ENCODE measurements at places on chromosomes 6 and 20.

- DNase-seq, result no peak
Measured at GRCh38 chr6:157952861-157953351, 28.8 kb upstream of the SYNJ2 start.

GRCh38 chr6:82570083-82570482, 206.5 kb downstream of the TPBG start:
- DNase-seq, result peak; percentile 41

DNA sequence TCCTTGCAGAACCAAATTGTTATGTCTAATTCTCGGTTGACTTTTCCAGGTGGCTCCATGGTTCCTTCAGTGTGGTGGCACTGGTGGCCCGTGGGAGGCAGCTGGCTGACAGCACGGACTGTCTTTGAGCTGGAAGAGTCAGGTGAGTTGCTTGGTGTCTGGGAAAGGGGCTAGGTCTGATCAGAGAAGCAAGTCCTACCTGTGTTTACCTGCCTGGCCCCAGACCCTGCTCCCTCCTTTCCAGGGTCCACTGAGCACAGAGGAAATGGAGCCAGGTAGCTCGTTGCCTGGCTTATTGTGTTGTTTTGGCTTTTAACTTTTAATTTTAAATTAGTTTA, 111.8 kb downstream of the BANF2 start:
- DNase-seq, result no peak

- no peak for DNase-seq
Measured at GRCh38 chr6:65701325-65701724, 5.7 kb downstream of the EYS start.

DNA sequence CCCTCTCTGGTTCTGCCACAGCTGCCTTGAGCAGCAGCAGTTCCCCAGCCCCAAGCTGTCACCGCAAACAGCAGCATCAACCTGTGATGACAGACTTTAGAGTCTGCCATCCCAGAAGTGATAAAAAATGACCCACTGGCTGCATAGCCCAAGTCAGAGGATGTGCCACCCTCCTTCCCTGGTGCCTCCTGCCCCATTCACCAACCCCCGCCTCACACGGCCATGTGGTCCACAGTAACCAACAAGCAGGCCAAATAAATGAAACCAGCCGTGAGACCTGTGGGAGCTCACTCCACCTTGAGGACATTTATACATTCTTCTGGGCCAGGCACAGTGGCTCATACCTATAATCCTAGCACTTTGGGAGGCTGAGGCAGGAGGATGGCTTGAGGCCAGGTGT, 98.2 kb downstream of the PRND start:
- DNase-seq, result no peak

DNA sequence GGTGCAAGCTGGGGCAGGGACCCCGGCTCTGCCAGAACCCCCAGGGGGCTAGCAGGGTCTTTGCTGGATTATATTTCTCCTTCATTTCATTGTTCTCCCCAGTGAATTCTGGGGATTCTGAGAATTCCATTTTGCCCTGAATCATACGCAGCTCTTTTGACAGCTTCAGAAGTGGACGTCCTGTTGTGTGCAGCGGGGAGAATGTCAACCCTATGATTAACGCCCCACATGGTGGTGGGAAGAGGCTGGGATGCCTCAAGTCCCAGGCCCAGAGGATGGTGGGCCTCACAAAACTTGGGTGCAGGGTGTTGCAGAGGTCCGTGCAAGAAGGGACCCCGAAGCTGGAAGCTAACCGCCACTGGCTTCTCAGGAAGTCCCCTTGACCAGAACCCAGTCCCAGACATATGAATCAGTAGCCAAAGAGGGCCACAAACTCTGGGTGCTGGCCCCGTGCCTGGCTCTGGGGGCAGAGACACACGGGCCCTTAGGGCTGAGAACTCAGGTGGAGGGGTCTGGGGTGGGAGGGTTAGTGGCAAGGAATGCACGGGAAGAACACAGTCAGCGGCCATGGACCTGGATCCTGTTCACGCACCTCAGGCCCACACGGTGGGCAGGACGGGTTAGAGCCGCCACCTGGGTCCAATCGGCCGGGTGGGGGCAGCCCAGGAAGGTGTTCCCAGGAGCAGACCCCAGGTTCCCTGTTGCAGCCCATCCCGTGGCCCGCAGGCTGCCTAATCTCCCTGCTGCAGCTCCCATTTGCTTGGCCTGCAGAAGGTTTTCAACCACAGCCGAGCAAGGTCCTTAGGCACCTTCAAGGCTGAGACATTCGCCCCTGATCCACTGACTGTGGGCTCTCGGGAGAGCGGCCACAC, 51.2 kb downstream of the YTHDF1 start:
- DNase-seq, result no peak

GRCh38 chr6:83354747-83355146, 76.1 kb downstream of the ME1 start:
- no peak for DNase-seq

DNA sequence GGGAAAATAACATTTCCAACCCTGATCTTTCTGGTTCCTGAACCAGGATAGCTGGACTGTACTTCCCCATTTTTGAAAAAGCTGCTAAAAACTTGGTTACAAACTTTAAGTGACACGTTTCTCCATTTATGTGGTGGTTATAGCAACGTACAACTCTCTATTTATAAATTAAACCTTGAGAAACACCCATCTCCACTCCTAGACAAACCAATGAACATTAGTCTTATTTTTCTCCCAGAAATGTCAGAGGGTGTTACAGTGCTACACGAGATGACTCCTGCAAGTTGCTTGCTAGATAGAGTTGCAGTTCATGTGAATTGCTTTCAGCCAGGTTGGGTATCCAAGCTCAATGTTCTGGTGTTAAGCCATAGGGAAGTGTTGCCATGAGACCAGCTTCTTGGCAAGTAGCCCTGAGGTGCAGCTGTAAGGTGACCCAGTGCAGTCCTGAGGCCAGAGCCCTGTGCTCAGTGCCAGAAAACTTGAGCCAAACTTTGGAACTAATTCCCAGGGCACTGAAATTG, 51.3 kb upstream of the REV3L start:
- no peak for DNase-seq

DNA sequence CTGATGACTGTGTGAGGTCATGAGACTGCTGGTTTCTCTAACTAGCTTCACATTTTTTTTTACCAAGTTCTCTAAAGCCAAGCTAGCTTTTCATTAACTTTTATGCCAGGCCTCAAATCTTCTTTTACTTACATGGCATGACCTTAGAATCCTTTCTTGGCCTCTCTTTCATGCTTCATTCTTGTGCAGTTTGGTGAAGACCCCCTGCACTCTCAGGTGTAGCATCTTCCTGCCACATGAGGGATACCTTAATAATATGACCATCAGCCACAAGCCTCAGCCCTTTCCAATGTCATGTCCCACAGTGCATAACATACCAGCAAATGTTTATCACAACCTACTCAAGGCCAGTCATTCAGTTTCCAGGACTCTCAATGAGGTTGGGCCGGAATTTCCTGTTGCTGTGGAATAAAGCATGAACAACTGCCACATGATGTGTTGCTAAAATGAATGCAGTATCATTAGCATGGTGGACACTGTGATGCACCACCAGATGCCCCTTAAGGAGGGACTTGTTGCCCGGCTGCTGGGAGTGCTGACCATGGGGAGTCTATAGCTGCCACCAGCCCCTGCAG, 72.2 kb downstream of the RIN2 start:
- DNase-seq, result no peak
